ENCODE measurements at places on chromosomes 1 and 21.

- DNase-seq = no peak
These were observed 49.8 kb downstream of the DISP3 start for GRCh38 chr1:11528611-11529261.

DNA sequence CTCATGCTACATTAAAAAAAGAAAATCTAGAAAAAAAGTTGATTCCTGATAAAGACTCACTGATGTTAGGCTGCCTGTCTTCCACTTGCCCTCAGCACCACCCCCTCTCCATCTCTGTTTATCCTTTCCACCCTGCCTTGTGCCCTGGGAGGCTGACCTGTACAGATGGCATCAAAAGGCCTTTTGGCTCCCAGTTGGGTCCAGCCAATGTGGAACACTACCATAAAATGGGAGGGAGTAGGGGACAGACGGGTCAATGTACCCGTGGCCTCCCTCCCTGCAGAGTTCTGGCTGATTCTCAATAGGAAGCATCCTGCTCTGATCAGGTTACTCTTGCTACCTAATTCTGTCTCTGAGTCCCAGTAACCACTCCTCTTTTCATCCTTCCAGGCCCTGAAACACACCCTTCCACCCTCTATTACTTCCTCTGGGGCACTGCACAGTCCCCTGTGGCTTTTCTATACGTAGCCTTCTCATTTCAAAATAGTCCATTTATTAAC is 300.0 kb downstream of the HHIPL2 start:
- no peak for DNase-seq

GRCh38 chr1:81021134-81021533 is 779.6 kb upstream of the ADGRL2 start:
- DNase-seq = no peak

DNA sequence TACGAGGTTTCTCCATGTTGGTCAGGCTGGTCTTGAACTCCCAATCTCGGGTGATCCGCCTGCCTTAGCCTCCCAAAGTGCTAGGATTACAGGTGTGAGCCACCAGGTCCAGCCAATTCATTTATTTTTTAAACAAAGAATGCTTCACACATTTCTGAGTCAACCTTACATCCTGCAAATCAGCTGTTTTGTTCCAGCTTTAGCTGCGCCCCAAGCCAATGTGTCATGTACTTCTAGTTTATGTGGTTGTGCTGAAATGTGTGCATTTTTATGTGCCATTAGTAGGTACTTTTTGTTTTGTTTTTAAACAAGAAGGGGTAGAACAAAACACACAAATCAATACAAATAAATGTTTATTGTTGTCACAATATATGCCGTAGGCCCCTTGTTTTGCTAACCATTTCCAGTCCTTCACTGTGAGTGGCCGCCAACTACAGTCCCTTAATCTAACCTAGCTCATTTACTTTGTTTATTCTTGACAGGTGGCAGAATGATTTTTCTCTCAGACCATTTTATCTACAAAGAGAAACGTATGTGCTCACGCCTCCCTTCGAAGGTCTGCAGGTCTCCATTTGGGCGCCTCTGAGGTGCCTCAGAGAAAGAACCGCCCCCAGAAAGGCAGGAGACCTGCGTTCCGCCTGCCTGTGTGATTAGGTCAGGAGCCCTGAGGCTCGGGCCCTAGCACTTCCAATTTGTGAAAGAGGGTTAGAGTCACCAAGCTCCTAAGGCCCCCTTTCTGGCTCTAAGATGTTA is 2.8 kb upstream of the CASQ2 start:
- no peak for DNase-seq

DNA sequence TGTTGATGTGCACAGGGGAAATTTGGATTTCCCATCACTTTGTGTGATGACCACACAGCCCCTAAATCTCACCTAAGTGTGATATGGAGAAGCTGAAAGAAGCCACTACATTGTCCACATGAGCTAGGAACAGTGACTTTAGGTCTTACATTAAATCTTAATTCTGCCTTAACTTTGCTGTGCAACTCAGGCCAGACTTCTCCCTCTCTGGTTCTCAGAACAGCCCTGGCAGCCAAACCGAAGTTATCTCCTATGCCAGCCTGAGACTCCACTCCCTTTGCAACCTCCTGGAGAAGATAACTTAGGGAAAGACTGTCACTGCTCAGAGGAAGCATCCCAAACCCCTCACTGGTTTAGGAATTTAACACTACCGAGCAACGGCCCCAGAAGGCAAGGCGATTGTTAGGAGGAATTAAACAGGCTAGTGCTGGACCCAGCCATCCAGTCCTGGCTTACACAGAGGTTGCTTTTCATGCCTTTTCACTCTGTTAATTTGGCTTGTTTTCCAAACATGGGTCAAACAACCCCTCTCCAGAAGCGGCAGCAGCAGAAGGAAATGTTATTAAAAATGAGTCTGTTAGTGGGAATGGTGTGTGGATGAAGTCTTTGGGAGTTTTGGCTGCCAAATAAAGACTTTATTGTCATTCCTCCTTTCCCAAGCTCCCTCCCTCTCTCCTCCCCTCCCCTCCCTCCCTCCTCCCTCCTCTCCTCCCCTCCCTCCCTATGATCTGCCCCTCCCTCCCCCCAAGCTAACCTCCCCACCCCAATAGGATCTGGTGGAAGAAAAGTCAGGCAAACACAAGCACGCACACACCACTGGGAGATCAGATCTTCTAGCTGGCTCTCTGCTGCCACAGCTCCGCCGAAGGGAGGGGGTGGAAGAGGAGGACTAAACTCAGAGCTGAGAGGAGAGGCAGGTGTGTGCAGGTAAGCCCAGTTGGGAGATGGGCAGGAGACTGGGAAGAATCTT is at the start of gene PRELP:
Gene PRELP (plus strand): TSS at position 795 of the 970 bp plus-strand sequence. CDS start 7,379 bp downstream, outside the sequence.
- DNase-seq = no peak

GRCh38 chr1:19831441-19831840 is 16.4 kb upstream of the RNF186 start:
- no peak for DNase-seq

GRCh38 chr1:29539971-29540370 is 303.6 kb downstream of the PTPRU start:
- no peak for DNase-seq

DNA sequence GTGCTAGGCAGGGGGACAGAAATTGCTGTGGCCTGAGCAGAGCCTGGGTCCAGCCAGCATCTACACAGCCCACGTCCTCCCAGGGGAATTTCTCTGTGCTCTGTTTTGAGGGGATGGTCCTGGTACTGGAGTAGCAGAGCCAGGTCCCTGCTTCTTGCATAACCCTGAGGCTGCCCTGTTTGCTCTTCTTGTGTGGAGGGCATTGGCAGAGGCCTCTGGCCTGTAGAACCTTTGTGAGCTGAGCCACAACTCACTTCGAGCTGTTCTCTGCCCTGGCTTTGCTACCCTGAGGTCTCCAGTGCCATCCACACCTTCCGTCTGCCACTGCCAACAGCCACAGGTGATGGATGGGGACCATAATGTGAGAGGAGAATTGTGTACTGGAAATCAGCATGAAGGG is 101.9 kb downstream of the KCNJ15 start:
- no peak for DNase-seq

- no peak for DNase-seq
These were observed 5.6 kb upstream of the TNFSF18 start for GRCh38 chr1:173056365-173056764.
